Hindlimb muscle (tissue), 1 donor: ENCODE measurements at places on chromosomes 2 and 18.

- no peak for DNase-seq
Observed at GRCh38 chr2:149849136-149849535, 261.6 kb upstream of the MMADHC start.

GRCh38 chr2:129499747-129500146 is 479.7 kb upstream of the RAB6C start:
- no peak for DNase-seq

DNA sequence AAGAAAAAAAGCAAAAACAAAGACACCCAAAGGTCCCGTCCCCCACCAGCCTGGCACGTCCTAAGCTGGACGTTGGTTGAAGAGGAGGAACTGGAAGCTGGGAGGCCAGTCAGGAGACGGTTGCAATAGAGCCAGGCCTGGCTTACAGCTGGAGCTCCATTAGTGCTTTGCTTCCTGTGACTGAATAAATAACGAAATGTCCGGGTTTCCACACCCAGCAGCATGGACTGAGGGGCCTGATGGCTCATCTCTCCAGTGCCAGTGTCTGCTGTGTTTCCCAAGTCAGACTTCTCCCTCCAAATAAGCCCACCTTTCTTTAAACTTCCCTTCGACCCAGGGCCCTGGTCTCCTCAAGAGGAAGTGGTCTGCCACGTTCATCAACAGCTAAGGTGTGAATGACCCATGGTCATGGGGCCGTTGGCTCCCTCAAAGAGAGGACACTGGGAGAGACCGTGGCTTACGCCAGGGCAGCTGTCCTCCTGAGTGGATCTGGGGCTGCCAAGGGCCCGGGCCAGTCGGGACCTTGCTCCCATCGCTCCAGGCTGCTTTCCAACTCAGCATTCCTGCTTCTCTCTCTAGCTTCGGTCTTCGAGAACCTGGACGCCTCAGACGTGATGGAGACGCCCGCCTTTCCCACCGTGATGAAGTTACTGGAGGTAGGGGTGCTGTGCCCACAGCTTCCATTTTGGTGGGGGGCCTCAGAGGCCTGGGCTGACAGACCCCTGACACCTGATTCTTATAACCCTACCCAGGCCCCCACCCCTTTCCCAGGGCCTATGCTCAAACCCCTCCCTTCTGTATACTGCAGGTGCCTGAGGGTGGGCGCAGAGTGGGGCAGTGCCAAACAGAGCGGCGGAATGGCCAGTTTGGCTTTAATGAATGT is 44.9 kb downstream of the MYO7B start:
- no peak for DNase-seq

DNA sequence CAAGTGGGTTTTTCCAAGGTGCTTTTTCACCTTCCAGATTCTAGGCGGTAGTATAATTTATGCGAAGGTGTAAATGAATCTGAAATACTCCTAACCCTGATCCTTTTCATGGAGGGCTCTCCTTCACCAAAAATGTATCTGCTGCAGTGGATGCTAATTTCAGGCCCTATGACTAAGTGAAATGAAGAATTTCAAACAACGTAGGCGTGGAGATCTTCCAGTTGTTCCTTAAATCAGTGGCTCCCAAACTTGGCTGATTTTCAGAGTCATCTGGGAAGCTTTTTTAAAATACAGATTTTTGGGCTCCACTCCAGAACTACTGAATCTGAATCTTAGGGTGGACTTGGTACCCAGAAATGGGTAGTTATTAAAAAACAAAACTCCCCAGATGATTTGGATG is 5.5 kb downstream of the GCKR start:
- DNase-seq, result no peak

GRCh38 chr2:119442850-119443249 is 11.2 kb downstream of the TMEM37 start:
- no peak for DNase-seq

- no peak for DNase-seq
Observed at GRCh38 chr2:189024901-189025618, 50.9 kb downstream of the COL3A1 start.

DNA sequence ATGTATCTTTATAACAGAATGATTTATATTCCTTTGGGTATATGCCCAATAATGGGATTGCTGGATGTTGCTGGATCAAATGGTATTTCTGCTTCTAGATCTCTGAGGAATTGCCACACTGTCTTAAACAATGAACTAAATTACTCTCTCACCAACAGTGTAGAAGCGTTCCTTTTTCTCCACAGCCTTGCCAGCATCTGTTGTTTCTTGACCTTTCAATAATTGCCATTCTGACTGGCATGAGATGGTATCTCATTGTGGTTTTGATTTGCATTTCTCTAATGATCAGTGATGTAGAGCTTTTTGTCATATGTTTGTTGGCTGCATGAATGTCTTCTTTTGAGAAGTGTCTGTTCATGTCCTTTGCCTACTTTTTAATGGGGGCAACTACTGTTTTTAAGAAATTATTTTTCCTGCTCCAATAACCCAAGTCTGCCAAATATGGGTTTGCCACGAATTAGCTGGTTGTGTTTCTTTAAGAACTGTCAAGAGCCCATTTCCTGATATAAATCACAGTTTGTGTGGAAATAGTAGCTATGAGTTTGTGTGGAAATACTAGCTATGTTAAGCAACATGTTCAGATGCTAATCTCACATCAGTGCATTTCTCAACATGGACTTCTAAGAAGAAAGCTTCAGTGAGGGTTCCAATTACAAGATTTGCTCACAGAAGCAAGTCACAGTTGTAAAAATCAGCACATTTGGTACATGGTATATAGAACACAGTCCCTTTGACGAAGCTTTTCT is 259.4 kb downstream of the ANAPC1 start:
- DNase-seq, result no peak

DNA sequence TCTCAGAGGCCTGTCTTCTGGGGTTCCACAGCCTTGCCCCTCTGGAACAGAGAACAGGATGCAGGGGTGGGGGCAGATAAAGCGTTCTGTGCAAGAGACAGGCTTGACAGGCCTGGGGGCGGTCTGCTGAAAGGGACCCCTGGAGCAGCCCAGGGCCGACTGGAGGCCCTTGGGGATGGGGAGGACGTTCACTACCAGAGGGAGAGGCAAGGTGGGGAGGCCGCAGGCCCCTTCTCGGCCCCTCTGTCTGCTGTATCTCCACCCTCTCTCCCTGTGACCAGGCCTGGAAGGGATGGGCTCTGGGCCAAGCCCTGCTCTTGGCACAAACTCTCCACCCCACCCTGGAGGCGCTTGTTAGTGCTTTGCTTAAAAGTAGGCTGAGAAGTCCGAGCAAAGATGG is 27.3 kb upstream of the INHBB start:
- peak; percentile 79 for DNase-seq

- no peak for DNase-seq
Observed at GRCh38 chr2:198394208-198394607, 589.8 kb downstream of the PLCL1 start.

DNA sequence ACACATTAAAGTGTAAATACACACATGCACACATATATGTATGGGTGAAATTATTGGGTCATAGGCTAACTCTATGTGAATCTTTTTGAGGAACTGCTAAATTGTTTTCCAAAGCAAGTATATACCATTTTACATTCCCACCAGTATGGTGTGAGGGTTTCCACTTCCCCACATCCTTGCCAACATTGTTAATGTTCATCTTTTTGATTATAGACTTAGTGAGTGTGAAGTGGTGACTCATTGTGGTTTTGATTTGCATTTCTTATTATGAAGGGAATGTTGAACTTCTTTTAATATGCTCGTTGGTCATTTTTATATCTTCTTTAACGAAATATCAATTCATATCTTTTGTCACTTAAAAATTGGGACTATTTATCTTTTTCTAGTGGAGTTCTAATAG is 181.8 kb upstream of the GCFC2 start:
- DNase-seq, result no peak

DNA sequence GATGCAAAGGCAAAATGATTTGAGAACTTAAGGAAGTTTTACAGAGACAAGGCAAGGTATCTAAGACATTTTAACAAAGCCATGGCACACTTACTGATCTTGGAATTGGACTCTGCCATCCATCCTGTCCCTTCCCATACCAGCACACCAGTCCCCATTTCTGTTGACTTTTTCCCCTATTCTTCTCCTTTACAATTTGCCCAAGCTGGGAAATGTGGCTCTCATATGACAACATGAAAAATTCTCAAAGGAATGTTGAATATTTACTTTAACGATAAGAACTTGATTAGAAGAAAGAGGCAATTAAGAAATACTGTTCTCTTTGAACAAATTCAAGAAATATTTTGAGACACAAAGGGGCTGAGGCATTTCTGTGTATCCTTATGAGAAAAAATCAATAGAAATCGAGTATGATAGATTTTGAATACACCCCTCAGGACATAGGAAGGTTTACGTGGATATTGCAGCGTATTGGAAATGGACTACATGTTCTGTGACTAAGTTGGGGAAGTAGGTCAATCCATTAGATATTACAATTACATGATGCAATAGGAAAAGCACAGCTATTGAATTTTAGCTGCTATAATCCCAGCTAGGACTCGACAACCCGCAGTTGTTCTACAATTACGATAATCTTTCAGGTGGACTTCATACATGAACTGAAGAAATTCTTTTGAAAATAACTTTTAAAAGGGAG is 201.6 kb downstream of the TRIB2 start:
- DNase-seq, result no peak

DNA sequence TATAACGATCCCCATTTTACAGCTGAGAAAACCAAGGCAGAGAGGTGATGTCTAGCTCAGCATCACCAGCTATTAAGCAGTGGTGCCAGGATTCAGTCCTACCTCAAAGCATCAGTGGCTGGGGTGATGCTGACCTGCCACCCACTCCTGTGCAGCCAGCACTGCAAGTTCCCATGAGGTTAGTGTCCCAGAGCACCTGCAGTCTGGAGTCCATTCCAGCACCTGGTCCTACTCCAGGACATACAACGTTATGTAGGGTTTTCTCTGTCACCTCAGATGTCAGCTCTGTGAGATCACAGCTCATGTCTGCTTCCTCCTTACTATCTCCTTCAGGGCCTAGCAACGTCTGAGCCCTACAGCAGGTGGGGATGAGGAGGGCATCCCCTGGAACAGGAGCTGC is 328.0 kb upstream of the HS6ST1 start:
- DNase-seq, result no peak

- peak; percentile 49 for DNase-seq
Observed at GRCh38 chr2:12806549-12807242, 90.0 kb downstream of the TRIB2 start.

DNA sequence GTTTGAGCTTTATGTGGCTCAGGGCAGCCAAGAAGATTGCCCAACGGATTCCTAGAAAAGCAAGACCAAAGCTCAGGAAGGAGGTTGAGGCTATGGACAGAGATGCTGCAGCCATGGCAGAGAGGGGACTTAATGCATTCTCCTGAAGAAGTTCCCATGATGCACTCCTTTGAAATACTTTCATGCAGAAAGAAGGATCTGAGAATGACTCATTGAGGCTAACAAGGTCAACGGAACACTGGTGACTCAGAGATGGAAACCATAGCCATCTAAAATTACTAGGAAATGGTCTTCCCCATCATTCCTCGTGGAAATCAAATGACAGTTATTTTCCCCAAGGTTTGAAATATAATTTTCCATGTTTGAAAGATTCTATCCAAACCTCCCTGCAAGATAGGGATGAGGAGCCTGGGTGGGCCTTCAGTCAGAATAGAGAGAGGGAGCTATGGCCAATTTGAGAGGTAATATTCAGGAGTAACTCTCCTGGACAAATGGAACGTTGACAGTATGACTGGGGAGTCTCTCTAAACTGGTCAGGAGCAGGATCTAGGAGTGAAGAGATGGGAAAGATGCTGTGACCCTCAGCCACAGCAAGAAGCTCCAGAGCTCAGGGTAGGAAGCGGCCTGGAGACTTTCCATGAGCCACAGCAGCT is 63.0 kb downstream of the REEP1 start:
- no peak for DNase-seq
